ENCODE measurements at places on chromosomes 16 and 17.

DNA sequence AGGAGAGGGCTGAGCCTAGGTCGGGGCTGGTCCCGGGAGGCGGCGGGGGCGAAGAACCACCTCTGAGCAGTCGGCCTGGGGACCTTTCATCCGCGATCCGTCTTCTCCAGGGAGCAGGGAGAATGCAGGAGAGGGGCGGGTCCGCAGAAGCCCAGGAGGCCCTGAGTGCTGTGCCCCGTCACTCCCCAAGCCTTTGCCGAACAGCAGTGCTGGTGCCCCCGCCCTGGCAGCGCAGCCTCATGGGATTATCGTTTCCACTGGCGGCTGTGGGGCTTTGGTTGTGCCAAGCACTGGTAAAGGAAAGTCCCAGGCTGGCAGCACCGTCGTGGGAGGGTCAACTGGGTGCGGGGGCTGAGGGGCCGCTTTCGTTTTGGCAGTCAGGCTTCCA is 631 bp downstream of the TBL3 start:
- DNase-seq, result no peak

GRCh38 chr17:81939881-81940385 is 2.8 kb upstream of the PYCR1 start:
- no peak for DNase-seq

- DNase-seq, result no peak
Measured at GRCh38 chr16:79042886-79043285, 557.7 kb downstream of the MAF start.

- DNase-seq, result no peak
Measured at GRCh38 chr16:9650284-9650683, 531.9 kb downstream of the GRIN2A start.

DNA sequence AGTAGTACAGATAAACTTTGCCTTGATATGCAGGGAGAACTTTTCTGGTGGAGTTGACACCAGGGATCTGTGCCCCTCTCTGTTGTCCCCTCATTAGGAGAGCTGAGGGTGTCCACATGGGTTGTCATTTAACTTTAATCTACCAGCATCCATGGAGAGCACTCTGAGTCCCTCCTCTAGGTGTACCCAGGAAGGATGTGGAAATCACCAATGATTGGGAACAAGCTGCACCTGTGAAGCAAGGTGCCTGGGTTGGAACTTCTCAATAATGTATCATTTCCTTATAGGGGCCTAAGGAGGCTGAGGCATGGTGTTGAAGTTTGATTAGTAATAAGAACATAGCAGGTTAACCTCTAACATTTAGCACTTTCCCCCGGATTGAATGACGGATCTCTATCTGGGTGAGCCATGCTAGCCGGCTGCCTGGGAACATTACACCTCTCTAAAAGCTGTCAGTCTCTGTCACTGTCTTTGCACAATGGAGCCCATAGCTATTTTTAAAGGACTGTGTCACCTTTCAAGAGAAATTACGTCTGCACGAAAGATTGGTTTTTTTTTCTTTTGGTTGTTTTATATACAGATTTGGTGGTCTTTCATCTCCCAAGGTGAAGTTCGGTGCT is 239.3 kb downstream of the MAF start:
- DNase-seq, result no peak

- DNase-seq, result no peak
Measured at GRCh38 chr17:8418471-8418870, 17.2 kb upstream of the NDEL1 start.

- no peak for DNase-seq
Measured at GRCh38 chr17:17051791-17052461, 9.7 kb downstream of the MPRIP start.

DNA sequence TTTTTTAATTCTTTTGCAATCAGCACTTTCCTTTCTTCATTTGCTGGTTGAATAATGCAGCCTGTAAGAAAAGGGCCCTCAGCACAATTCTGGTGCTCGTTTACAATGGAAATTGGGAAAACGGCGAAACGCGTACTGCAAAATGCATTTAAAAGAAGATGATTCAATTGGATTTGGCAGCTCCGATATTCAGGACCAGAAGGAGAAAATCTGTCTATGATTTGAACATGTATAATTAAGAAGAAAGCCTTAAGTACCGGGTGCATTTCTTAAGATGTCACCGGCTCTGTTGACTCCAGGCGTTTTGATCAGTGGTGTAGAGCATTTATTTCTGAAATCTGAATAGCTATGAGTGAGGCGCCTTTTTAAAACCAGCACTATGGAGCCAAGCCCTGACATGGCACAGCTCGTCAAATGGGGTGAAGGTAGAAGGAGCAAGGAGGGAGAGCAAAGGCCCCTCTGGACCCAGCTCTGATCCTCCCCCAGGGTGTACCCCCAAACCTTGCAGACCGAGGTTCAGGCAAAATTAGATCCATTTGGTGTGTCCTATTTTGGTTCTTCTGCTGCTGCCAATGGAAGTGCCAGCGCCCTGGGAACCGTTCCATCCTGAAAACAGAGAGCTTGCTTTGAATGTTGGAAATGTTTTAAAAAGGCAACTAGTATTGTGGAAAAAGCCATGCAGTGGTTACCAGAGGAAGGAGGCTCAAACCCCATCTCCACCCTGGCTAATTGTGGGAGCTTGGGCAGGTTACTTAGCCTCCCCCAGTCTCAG is 161.4 kb upstream of the RPL38 start:
- no peak for DNase-seq

GRCh38 chr17:888998-889441 is 90.6 kb downstream of the NXN start:
- DNase-seq, result no peak

DNA sequence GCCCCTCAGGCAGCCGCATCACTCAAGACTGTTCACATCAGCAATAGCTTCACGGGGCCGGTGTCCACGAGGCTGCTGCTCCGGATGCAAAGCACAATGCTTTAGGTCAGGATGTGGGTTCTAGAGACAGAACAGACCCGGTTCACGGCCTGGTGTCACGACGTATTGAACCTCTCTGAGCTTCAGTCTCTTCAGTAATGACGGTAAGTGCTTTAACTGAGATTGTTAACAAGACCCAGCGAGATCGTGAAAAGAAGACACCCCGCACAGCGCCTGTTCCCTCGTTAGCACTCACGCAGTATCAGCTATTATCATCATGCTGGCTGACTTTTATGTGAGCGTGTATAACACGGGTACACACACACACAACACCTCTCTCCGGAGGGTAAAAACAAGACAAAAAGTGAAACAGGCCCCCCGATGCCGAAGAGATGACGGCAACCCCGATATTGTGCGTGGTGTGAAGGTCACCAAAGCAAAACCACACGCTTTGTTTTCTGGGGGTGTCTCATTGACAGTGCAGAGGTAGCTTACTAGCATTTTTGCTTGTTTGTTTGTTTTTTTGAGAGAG is 21.4 kb upstream of the ABR start:
- DNase-seq, result peak; percentile 53

DNA sequence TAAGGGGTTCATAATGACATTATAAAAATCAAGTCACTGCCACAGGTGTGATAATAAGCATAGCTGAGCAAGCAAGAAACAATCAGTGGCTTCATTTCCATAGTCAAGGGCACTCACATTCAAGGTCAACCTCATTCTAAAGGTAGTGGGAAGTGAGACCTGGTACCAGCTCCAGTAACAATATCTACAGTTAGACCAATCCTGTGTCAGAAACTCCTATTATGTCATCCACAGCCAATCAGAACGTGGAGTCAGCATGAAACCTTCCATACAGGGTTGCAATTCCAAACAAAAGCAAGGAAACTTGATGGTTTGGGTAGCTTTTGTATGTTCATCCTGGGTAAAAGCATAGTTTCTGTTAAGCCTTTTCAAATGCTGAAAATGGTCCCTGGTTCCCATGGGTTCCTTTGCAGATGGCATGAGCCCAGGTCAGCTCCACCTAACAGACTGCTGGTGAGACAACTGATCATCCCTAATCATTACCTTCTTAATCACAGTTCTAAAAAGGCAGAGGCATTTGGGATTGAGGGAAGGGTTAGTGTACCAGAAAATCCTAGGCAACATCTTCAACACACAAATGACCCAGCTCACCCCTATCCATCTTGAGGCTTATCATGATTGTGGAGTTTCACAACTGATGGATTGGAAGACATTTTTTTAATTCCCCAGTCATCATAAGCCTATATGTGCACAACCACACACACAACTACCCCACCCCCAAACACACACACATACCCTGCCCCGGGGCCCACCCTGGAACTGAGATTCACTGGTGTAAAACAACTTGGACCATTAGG is 30.4 kb downstream of the TEX2 start:
- DNase-seq, result no peak

- DNase-seq, result peak; percentile 95
Measured at GRCh38 chr17:58331815-58332777, 3.5 kb upstream of the TSPOAP1 start.

DNA sequence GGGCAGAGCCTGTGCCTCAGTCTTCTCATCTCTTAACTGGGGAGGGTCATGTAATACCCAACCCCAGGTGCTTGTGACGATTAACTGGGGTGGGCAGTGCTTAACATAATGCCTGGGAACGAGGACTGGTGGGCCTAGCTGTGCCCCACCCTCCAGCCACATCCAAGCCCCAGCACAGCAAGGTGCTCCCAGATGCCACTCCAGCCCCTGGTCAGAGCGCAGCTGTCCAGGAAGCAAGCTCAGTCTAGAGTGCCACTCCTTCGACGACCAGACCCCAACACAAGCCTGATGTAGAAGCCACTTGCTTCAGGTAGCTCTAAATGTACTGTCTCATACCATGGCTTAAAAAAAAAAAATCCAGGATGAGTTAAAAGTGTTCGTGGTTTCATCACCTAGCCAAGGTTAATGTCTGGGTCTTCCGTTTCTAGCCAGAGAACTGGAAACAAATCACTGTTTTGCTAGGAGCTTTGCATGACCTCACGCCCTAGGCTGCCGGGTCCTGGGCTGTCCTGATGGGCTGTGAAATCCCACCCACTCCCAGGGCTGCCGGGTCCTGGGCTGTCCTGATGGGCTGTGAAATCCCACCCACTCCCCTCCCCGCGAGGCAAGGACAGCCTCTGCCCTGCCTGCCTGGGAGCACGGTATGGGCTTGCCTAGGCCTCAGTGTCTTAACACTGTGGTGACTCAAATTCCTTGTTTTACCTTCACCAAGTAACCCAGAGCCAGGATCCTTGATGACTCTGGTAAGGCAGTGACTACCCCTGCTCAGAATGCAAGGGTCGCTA is 7.7 kb downstream of the MIEF2 start:
- DNase-seq, result no peak

GRCh38 chr16:17396762-17397498 is 73.8 kb downstream of the XYLT1 start:
- no peak for DNase-seq

DNA sequence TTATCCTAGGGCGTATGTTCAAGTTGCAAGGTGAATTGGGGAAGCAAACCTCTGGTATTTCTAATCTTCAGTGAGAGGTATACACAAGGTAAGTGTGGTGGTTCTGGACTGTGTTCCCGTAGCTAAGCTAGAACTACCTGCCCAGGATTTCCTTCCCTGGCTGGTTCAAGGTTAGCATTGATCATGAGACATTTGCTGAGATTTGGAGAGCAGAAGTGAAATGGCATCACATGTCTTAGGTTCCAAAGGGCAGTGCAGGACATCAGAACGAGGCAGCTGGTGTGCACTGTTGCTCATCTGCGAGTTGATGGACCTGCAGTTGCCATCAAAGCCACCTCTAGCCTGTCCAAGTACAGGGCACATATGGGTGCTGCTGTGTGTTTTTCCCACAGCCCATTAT is 95.2 kb downstream of the EMP2 start:
- DNase-seq, result no peak

GRCh38 chr17:75454193-75454592 is 2.2 kb upstream of the TMEM94 start:
- DNase-seq, result no peak

DNA sequence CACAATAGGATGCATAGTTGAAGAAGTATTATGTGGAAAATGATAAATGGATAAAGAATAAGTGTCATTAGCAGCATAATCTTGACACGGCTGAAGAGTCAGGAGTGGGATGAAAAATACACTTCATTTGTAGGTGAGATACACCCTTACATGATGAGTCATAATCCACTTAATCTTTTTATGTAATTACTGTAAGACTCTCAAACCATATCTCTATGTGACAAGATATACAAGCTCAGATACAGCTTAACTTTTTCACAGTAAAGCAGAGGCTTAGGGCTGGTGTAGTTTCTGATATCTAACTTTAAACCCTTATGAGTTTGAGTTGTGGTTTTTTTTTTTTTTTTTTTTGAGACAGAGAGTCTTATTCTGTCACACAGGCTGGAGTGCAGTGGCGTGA is 101.2 kb downstream of the FTO start:
- no peak for DNase-seq

- DNase-seq, result no peak
Measured at GRCh38 chr17:82101767-82102679, 4.0 kb upstream of the FASN start.

DNA sequence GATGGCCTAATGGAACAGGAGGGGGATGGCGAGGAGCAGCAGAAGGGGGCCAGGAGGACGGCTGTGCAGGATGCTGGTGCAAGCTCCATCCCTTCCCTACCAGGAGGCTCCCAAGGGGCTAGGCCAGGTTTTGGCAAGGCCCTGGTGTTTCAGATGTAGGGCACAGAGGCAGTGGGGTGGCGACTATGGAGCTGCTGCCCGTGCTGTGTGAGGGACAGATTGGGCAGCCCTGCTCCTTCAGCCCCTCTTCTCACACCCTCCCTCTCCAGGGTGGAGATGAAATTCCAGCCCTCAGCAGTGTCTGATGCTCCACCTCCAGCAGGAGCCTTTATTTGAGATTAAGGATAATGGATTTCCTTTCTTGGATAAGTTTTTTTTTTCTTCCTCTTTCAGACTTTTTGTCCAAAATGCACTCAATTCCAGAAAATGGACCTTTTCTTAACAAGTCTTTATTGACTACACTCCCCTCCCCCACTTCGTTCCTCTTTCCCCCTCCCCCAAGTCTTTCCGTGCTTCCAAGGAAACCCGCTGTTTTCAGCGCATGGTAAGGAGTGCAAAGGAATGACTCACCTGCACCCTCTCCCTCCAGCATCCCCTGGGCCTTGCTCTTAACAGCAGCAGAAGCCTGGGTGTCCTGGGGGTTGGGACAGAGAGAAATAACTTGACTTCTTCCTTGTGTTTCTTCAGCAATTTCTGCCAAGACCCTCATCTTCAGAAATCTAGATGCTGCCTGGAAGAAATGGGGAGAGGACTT is 95.2 kb downstream of the CCDC182 start:
- DNase-seq, result no peak

DNA sequence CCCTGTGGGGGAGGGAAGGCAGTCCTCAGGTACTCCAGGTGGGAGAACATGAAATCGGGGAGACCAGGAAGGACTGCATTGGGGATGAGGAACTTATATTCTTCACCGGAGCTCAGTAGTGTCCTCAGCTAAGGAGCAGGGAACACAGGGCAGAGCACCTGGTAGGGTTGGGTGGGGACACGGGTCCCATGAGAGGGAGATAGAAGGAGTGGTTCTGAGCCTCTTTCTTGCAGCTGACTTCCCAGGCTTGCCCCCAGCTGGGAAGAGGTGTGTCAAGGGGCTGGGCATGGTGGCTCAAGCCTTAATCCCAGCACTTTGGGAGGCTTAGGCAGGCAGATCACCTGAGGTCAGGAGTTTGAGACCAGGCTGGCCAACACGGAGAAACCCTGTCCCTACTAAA is 2.1 kb downstream of the FHOD1 start:
- DNase-seq, result no peak

GRCh38 chr17:64449545-64449944 is 630 bp downstream of the MILR1 start:
- DNase-seq, result no peak

Measured in activated CD8-positive, alpha-beta memory T cell treated with anti-CD3 and anti-CD28 coated beads, Interleukin-2, amount 50 U/mL, for 4 hours (primary cell).